ENCODE measurements at places on chromosomes 4 and X. TPM values are rescaled to one million over a fixed set of nuclear protein-coding genes. Genes with fewer than 3 reads are reported as not detected.
A peak's percentile ranks its signal among the peaks of the same experiment; 100 is the strongest.

Gene TKTL1
- polyA plus RNA-seq, result not detected

Gene POF1B
- 4.8 TPM for polyA plus RNA-seq

DNA sequence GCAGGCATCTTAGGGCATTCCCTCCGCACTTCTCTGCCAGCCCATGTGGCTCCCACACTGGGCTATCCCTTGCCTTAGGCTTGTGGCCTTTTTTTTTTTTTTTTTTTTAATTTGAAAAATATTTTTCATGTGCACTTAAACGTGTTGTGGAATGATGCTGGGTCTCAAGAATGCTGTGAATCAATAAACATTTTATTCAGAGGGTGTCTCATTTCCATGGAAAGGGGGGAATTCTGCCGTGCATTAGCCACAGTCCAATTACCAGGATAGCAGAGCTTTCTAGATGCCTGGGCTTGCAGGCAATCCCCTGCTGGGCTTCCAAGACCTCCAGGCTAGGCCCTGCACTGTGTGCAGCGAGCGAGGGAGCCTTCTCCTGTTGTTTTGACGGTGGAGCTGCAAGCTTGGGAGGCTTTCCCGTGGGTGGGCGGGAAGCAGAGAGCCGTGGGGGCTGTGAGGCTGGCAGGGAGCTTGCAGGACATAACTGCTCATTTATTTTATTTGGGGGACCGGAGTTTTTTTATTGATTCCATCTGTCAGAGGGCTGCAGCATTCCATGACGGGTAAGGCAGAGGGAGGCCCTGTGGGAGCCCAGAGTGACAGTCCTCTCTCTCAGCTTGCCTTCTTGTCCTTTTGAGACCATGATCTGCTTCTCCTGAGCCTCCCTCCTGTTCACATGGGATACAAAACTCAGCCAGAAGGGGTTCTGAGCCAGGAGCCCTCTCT is 2.6 kb upstream of the CPZ start:
- no peak overlapping the region for H3K4me3 ChIP-seq
- H3K27ac ChIP-seq, result no peak overlapping the region
- peaks cover 26% of the 10 kb centered on the region for H3K4me1 ChIP-seq
- no peaks in the 10 kb centered on the region for H3K36me3 ChIP-seq
- H3K27me3 ChIP-seq, result peaks cover 92% of the 10 kb centered on the region
- no peak for DNase-seq

- H3K4me1 ChIP-seq, result no peaks in the 10 kb centered on the region
- H3K27me3 ChIP-seq, result no peaks in the 10 kb centered on the region
- H3K4me3 ChIP-seq, result no peak overlapping the region
- H3K36me3 ChIP-seq, result no peaks in the 10 kb centered on the region
Observed at GRCh38 chrX:111892375-111892774, 16.4 kb downstream of the TRPC5OS start.

DNA sequence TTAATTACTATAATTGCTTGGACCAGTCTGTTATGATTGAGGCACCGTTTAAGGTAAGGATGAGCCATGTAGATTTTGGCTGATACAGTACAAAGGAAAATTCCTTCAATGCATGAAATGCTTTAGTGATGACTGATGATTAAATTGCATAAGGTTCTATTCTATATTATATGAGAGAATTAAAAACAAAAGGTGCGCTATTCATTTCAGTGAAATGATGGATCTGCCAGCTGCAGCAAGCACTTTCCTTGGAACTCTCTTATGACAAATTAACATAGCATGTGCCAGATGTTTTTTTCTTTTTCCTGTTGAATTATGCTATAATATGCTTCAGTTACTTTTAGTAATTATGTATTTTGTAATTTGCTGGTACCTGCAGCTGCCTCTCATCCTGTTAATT is 98.5 kb downstream of the JADE1 start:
- no peaks in the 10 kb centered on the region for H3K4me1 ChIP-seq
- no peak for DNase-seq
- H3K27me3 ChIP-seq, result no peaks in the 10 kb centered on the region
- no peak overlapping the region for H3K27ac ChIP-seq
- no peaks in the 10 kb centered on the region for H3K36me3 ChIP-seq

DNA sequence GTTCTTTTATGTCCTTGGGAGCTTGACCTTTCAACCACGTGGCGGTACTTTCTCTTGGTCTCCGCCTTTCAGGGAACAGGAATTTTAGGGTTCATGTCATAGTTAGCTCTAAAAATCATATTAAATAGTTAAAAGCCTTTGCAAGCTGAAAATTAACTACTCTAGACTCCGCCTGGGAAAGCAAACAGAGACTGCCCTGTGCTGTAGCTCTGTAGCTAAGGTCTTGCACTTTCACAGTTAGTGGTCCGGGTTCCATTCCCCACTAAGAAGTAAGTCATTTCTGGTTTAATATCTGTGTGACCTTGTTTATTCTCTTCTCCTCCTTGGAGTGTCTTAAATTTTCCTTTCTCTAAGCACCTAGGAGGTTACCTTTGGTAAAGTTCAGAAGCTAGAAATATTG is 118.2 kb downstream of the PHF8 start:
- H3K4me3 ChIP-seq, result no peak overlapping the region
- no peak overlapping the region for H3K27ac ChIP-seq
- H3K36me3 ChIP-seq, result no peaks in the 10 kb centered on the region
- H3K27me3 ChIP-seq, result no peaks in the 10 kb centered on the region
- H3K4me1 ChIP-seq, result no peaks in the 10 kb centered on the region

DNA sequence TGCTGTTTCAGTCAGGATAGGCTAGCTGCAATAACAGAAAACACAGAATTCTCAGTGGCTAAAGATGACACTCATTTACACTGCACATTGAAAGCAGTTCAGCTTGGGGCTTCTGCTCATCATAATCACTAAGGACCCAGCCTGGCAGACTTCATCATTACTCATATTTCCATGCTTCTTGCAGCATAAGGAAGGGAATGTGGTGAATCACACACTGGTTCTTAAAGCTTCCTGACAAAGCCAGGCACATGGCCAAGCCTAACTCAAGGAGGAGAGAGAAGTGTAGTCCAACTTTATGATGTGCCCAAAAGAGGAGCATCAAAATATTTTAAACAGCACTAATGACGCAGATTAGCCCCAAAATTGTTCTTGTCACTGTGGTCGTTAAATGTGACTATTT is 186.5 kb downstream of the BANK1 start:
- H3K27me3 ChIP-seq, result no peaks in the 10 kb centered on the region
- no peak overlapping the region for H3K4me3 ChIP-seq
- H3K36me3 ChIP-seq, result no peaks in the 10 kb centered on the region
- H3K27ac ChIP-seq, result no peak overlapping the region
- H3K4me1 ChIP-seq, result no peaks in the 10 kb centered on the region

- peak overlapping the region; percentile 100 for H3K27ac ChIP-seq
- peak; percentile 76 for DNase-seq
- H3K27me3 ChIP-seq, result no peaks in the 10 kb centered on the region
- peak overlapping the region; percentile 3 for H3K4me3 ChIP-seq
Observed at GRCh38 chr4:86938771-86939520, 4.1 kb downstream of the AFF1 start.

- no peak overlapping the region for H3K27ac ChIP-seq
- no peaks in the 10 kb centered on the region for H3K27me3 ChIP-seq
- peak; percentile 52 for DNase-seq
- peaks cover 13% of the 10 kb centered on the region for H3K4me1 ChIP-seq
- H3K4me3 ChIP-seq, result no peak overlapping the region
- no peaks in the 10 kb centered on the region for H3K36me3 ChIP-seq
Observed at GRCh38 chr4:48033825-48034413, 17.3 kb downstream of the NIPAL1 start.

DNA sequence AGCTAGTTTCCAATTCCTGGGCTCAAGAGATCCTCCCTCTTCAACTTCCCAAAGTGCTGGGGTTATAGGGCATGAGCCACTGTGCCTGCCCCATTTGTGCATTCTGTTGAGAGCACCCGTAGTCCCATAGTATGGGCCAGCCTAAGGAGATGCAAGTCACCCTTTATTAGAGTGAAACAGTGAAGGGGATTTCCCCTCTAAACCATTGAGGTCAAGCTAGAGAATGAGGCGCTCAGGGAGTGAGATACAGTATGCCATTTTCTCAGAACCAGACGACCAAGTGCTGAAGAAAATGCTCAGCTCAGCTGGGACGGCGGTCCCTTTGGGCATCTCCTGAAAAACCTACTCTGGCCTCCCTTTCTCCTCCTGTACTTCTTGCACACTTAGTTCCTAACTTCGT is 18.7 kb downstream of the RNF4 start:
- H3K4me3 ChIP-seq, result no peak overlapping the region
- DNase-seq, result no peak
- peaks cover 63% of the 10 kb centered on the region for H3K4me1 ChIP-seq
- peak overlapping the region; percentile 3 for H3K27ac ChIP-seq
- H3K36me3 ChIP-seq, result peaks cover 25% of the 10 kb centered on the region

- no peaks in the 10 kb centered on the region for H3K27me3 ChIP-seq
- peaks cover 15% of the 10 kb centered on the region for H3K4me1 ChIP-seq
- H3K4me3 ChIP-seq, result no peak overlapping the region
- no peak overlapping the region for H3K27ac ChIP-seq
- H3K36me3 ChIP-seq, result no peaks in the 10 kb centered on the region
Observed at GRCh38 chrX:18701621-18702361, 5.7 kb upstream of the PPEF1 start.

DNA sequence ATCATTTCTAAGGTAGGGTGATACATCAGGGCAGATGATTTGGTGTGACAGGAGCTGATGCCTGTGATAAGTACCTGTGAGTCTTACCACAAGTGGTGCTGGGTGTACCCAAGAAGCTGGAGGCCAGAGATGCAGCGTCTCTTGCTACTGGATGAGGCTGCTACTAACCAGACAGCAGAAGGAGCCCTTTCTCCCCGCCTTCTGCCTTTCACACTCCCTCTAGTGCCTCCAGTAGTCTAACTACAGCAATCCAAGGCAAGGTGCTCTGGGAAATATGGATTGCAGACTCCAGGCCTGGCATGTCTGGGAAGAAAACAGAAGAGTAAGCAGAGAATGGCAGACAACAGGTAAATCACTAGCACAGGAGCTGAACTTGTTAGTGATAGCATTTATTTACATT is 470.8 kb downstream of the NKX6-1 start:
- H3K4me1 ChIP-seq, result no peaks in the 10 kb centered on the region
- no peaks in the 10 kb centered on the region for H3K27me3 ChIP-seq
- no peak overlapping the region for H3K4me3 ChIP-seq
- no peak for DNase-seq
- H3K36me3 ChIP-seq, result no peaks in the 10 kb centered on the region

DNA sequence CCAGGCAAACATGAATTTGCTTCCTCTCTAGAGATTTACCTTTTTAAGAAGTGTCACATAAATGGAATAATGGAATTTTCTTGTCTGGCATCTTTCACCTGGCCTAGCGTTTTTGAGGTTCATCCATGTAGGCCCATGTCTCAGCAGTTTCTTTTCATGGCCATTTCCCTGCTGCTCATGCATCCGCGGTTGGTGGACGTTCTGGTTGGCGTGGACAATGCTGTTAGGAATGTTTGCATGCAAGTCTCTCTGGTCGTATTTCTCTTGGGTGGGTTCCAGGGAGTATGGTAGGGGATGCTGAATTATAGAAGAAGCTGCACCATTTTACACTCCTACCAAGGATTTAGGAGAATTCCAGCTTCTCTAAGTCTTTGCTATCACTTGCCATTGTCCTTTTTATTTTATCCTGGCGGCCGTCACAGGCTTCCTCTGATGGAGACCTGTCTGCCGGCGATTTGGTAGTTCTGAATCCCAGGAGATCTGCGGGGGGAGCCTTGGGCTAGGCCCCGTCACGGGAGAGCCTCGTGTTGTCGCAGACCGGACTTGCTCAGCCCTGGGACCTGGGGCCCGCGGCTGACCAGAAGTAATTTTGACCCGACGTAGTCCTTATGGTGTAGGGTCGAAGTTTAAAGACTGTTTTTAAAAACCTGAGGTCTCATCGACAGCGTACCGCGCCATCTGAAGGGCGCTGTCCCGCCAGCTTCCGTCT is 56.9 kb upstream of the TADA2B start:
- H3K27me3 ChIP-seq, result no peaks in the 10 kb centered on the region
- no peaks in the 10 kb centered on the region for H3K36me3 ChIP-seq
- peak overlapping the region; percentile 96 for H3K27ac ChIP-seq
- H3K4me1 ChIP-seq, result peaks cover 80% of the 10 kb centered on the region
- peak overlapping the region; percentile 71 for H3K4me3 ChIP-seq
- DNase-seq, result peak; percentile 57

DNA sequence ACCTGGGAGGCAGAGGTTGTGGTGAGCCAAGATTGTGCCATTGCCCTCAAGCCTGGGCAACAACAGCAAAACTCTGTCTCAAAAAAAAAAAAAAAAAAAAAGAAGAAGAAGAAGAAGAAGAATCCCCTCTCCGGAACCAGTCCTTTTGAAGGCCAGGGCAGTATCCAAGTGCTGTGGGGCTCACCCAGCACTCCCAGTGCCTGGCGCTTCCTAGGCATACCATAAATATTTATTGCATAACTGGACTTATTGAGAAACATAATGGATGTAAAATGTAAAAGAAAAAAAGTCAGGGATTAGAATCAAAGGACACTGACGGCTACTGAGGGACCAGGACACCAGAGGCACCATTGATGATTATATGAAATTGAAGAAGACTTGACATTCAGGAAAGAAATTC is 162.1 kb upstream of the KIT start:
- H3K27ac ChIP-seq, result no peak overlapping the region
- DNase-seq, result no peak
- no peak overlapping the region for H3K4me3 ChIP-seq
- H3K27me3 ChIP-seq, result no peaks in the 10 kb centered on the region
- H3K36me3 ChIP-seq, result no peaks in the 10 kb centered on the region

DNA sequence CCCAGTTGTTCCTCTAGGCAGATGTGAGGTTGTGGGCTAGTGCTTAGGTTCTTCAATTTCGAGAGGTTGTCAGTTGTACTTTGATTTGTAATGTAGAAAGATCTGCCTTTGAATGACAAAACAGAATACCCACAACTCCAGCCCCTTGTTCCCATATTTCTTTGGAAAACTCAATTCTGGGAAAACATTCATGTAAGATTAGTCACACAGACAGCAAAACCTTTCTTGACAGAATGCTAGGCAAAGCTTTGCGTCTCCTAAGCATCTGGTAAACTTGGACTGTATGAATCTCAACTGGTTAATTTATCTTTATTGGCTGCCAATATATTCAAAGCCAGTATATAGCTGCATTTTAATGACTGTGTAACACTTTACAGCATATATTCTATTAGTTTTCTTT is 34.9 kb downstream of the NOCT start:
- no peak for DNase-seq
- H3K4me3 ChIP-seq, result no peak overlapping the region
- H3K27me3 ChIP-seq, result no peaks in the 10 kb centered on the region
- no peak overlapping the region for H3K27ac ChIP-seq
- H3K36me3 ChIP-seq, result peaks cover 86% of the 10 kb centered on the region

GRCh38 chrX:72352786-72353185 is 47.1 kb upstream of the CITED1 start:
- no peak overlapping the region for H3K27ac ChIP-seq
- H3K4me1 ChIP-seq, result no peaks in the 10 kb centered on the region
- H3K36me3 ChIP-seq, result peaks cover 32% of the 10 kb centered on the region
- no peak for DNase-seq
- no peak overlapping the region for H3K4me3 ChIP-seq

GRCh38 chr4:95142932-95143331 is 385.2 kb downstream of the BMPR1B start:
- no peak overlapping the region for H3K4me3 ChIP-seq
- H3K36me3 ChIP-seq, result peaks cover 9% of the 10 kb centered on the region
- no peaks in the 10 kb centered on the region for H3K27me3 ChIP-seq

DNA sequence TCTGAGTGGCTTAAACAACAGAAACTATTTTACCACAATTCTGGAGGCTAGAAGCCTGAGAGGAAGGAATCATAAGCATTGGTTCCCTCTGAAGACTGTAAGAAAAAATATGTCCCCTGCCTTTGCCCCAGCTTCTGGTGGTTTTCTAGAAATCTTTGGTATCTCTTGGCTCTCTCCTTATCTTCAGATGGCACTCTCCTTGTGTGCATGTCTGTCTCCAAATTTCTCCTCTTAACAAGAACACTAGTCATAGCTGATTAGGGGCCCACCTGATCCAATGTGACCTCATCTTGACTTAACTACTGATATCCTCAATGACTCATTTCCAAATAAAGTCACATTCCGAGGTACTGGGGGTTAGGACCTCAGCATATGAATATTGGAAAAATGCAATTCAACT is 635.0 kb upstream of the NR3C2 start:
- H3K4me3 ChIP-seq, result no peak overlapping the region
- no peaks in the 10 kb centered on the region for H3K27me3 ChIP-seq
- DNase-seq, result no peak
- H3K36me3 ChIP-seq, result no peaks in the 10 kb centered on the region
- no peaks in the 10 kb centered on the region for H3K4me1 ChIP-seq
